ENCODE measurements at places on chromosomes 12 and 14.

- DNase-seq, result no peak
Observed at GRCh38 chr12:79973801-79974200, 38.9 kb upstream of the PPP1R12A start.

DNA sequence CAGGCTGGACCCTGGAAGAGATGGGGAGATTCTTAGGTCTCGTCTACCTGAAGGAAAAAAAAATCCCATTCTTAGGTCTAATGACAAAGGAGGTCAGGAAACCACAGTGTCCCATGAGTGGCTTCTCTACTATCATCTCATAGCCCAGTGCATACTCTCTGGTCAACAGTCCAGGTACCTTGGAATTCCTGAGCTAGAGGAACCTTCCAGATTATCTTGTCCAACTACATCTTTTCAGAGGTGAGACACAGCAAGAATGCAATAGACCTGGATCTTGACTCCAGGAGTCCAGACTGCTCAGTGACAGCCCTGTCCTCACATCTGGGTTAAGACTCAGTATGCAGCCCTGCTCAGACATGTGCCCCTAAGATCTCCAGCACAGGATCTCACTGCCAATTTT is 177.5 kb upstream of the NOS1 start:
- DNase-seq, result no peak

DNA sequence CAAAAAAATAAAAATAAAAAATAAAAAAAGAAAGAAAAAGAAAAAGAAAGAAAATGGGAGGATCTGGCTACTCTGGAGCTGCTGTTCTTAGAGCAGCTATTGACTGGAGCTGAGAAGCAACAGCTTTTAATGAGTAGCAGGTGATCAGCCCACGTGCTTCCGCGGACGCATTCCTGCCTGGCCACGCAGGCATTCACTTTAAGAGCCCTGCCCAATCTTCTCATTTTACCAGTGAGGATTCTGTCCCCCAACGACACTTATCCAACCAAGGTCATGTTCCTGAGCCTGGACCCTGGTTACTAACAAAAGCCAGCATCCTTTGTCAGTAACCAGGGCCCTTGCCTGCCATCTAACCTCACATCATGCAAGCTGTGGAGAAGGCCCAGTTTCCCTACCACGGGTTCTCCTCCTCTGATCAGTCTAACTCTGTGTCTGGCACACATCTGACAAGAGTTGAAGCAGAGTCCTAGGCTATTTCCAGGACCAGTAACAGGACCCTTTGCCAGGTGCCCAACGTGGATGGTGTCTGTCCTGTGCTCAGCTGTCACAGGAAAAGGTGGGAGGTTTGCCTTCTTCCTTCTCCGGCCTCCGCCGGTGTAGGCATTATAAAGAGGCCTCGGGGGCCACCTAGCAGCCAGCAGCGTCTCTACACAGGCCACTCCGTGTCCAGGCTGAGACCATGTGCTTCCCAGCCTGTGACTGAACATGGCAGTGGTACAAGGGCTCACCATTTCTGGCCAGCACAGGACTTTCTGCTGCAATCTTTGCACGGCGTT is 60.9 kb upstream of the GPATCH2L start:
- no peak for DNase-seq

DNA sequence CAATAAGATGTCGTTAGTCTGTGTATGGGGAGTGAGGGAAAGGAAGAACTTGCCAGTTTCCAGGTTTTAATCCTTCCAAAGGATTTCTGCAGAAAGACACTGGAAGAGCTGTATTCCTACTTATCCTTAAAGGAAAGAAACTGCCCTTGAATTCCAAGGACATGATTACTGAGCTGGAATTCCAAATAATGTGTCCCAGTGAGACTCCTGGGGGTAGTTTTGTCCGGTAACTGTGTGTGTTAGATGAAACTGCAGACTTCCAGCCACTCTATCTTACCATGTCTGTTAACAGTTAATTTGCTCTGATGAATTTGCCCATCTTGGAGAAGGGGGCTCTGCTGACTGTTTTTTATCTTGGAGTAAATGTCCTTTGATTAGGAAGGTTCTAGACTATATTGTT is 33.0 kb downstream of the CKB start:
- DNase-seq, result no peak

All from T-helper 2 cell (primary cell).